Osteocyte (in vitro differentiated cells): ENCODE measurements at places on chromosomes 7 and 10. TPM values are rescaled to one million over a fixed set of nuclear protein-coding genes. Genes with fewer than 3 reads are reported as not detected.
A peak's percentile ranks its signal among the peaks of the same experiment; 100 is the strongest.

HOXA5 gene
- not detected in 2 replicates for total RNA-seq

CRYGN gene
- total RNA-seq = not detected in 2 replicates

PHYHIPL gene
- total RNA-seq = not detected in 2 replicates

GRCh38 chr7:98249106-98249505 lies 2.9 kb downstream of the TECPR1 start:
- no peak overlapping the region for H3K27ac ChIP-seq
- peaks cover 28% of the 10 kb centered on the region for H3K4me1 ChIP-seq
- H3K4me3 ChIP-seq = no peak overlapping the region
- H3K36me3 ChIP-seq = peaks cover 7% of the 10 kb centered on the region
- DNase-seq = no peak

DNA sequence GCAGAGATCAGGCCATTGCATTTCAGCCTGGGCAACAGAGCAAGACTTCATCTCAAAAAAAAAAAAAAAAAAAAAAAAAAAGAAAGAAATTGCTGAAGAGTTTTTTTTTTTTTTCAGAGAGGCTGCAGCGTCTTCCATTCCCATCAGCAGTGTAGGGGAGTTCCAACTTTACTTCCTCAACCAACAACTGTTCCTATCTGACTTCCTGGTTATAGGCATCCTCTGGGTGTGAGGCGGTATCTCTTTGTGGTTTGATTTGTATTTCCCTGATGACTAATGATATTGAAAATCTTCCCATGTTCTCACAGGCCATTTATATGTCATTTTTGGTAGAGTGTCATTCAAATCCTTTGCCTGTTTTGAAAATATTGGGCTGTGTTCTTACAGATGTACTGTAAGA lies 40.2 kb downstream of the PRTFDC1 start:
- H3K36me3 ChIP-seq = no peaks in the 10 kb centered on the region
- no peak for DNase-seq
- H3K4me1 ChIP-seq = peaks cover 24% of the 10 kb centered on the region
- no peak overlapping the region for H3K4me3 ChIP-seq
- no peaks in the 10 kb centered on the region for H3K27me3 ChIP-seq

- H3K27me3 ChIP-seq = peaks cover 7% of the 10 kb centered on the region
- H3K27ac ChIP-seq = no peak overlapping the region
- no peak for DNase-seq
- no peak overlapping the region for H3K4me3 ChIP-seq
- no peaks in the 10 kb centered on the region for H3K36me3 ChIP-seq
- H3K4me1 ChIP-seq = peaks cover 4% of the 10 kb centered on the region
Observed at GRCh38 chr7:22140578-22140977, 194.9 kb upstream of the CDCA7L start.

DNA sequence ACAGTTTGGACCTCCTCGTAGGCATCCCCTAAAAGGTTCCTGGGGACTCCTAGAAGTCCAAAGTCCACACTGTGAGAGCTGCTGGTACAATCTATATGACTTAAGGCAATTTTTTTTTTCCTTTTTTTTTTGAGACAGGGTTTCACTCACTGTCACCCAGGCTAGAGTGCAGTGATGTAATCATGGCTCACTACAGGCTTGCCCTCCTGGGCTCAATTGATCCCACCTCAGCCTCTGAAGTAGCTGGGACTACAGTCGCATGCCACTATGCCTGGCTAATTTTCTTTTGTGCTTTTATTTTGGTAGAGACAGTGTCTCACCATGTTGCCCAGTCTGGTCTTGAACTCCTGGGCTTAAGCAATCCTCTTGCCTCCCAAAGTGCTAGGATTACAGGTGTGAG lies 4.6 kb upstream of the SPOCK2 start:
- no peak overlapping the region for H3K4me3 ChIP-seq
- H3K27me3 ChIP-seq = peaks cover 14% of the 10 kb centered on the region
- peaks cover 16% of the 10 kb centered on the region for H3K36me3 ChIP-seq
- no peak overlapping the region for H3K27ac ChIP-seq
- H3K4me1 ChIP-seq = peaks cover 28% of the 10 kb centered on the region

DNA sequence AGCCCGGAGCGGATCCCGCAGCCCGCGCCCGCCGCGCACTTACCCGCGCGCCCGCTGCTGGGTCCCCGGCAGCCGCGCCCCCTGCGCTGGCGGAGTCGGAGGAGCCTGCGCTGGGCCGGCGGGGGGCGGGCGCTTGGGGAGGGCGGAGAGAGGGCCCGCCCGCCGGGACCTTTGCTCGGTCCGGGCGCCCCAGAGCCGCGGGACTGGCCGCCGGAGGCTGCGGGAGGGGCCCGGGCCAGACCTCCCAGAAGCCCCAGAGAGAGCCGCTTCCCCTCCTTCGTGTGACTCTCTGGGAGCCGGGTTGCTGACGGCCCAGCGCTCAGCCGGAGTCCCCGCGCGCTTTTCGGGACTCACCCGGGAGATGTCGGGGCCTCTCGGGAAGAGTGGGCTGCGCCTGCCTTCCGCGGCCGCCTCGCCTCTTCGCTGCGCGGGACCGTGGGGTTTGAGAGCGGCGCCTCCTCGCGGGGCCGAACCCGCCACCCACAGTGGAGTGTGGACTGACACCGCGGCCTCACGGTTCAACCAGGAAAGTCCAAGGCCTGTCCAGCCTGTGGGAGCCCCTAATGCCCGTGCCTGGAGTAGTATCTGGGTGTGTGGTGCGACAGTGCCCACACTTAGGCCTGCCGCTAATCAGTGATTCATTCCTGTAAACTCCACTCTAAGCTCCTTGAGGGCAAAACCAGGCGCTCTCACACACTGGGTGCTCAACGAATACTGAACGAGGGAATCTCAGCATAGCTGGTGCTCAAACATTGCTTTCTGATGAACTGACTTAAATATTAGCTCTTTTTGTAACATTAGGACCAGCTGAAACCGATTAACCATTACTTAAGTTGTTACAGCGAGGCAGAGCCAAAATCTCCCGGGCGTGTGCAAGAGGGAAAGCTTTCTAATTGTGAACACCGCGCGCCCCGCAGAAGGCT lies at the start of gene GSDME:
Gene GSDME, minus strand, starts transcription at position 112 of the 923 bp plus-strand sequence. CDS start 7,690 bp downstream, outside the sequence.
- H3K4me3 ChIP-seq = peak within 1 kb of the TSS; percentile 89
- H3K27ac ChIP-seq = peak within 1 kb of the TSS; percentile 81
- no peaks in the 10 kb centered on the region for H3K36me3 ChIP-seq
- peaks cover 10% of the 10 kb centered on the region for H3K27me3 ChIP-seq
- H3K4me1 ChIP-seq = peaks cover 10% of the 10 kb centered on the region

DNA sequence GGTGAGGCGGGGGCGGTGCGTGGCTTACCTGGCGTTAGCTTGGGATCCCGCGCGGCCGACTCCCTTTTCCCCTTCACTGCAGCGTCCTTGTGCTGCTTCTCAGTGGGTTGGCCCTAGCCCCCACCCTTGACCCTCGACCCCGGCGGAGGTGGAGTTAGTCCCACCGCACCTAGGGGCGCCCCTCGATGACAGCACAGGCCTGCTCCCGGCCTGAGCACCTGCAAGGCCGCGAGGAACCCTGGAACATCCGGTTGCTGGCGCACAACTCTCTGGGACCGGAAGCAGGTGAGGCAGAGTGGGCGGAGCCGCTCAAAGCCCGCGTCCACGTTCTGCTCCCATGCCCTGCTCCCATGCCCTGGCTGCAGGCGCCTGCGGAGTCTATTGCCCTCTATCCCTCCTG lies 266.9 kb downstream of the USP6NL start:
- no peaks in the 10 kb centered on the region for H3K36me3 ChIP-seq
- DNase-seq = no peak
- H3K27ac ChIP-seq = no peak overlapping the region
- H3K27me3 ChIP-seq = peaks cover 19% of the 10 kb centered on the region
